NCI-H524 treated with DMSO at 0.1 percent for 48 hours (cell line): ENCODE measurements at places on chromosomes 4 and X.
A peak's percentile ranks its signal among the peaks of the same experiment; 100 is the strongest.

- DNase-seq, result no peak
Observed at GRCh38 chr4:99848591-99849001, 32.0 kb downstream of the DAPP1 start.

- no peak for DNase-seq
Observed at GRCh38 chr4:123522646-123523045, 126.1 kb downstream of the SPRY1 start.

- no peak for DNase-seq
Observed at GRCh38 chr4:8080754-8081065, 77.9 kb downstream of the ABLIM2 start.

GRCh38 chr4:29453303-29453820, 1266.8 kb upstream of the PCDH7 start:
- no peak for DNase-seq

DNA sequence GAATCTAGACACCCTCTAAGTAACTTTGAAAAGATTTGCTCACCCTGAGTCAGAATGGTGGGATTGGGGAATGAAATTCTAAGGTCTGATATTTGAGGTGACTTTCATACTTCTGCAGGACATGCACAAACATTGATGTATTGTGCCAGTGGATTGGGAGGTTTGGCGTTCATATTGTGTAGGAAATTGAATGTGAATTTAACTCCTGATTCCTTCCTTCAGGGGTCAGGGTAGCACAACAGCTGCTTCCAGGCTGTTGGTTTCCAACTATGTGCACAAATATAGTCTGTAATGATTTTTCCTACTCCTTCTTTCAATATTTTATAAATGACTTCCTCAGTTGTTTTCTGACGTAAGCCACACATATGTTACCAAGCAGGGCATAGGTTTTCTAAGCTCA, 3.1 kb downstream of the IL1RAPL1 start:
- no peak for DNase-seq

DNA sequence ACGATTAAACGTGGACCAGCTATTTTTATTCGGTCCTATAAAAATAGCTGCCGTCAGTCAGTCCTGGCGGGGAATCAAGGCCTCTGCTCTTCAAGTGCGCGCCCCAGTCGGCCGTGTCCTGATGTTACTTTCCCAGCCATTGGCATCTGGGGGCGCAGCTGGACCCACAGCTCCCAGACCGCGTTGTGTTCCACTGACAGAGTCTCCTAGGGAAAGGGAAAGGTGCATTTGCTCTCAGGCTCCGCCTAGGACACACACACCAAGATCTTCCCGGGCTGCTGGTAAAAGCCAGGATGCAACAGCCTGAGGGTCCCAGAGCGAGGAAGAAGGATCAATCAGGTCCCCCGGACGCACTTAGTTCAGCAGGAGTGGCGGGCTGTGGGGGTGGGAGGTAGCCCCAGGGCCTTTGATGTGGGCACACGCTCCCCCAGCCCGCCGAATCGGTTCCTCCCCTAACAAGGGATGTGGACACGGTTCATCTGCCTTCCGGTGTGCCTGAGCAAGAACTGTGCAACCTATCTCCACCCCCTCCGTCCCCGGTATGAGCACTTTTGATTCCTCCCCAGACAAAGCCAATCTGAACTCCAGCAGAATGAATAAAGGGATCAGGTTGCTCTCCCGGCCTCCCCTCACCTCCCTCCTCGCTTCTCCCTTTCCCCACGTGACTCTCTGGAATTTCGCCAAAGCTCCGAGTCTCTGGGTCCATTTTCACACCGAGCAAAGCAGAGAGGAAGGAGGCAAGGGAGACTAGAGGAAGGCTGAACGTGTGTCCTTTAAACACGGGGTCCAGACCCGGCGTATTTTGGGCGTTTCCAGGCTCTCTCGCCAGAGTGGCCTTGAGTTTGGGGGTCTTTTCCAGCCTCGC, 626 bp upstream of the FRAS1 start:
- DNase-seq, result peak; percentile 50

DNA sequence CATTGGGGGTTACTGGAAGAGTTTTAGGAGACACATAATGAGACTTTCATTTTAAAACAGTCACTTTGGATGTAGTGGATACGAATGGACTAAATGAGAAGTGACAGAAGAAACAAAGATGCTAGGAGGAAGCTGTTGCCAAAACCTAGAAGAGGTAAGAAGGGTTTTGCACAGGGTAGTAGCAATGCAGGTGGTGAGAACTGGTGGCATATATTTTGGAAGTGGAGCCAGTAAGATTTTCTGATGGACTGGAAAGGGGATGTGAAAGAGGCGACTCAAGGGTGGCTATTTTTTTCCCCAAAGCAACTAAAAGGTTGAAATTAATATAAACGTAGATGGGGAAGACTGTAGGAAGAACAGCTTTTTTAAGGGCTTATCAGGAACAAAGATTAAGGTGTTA, 462.0 kb downstream of the IL15 start:
- DNase-seq, result no peak

DNA sequence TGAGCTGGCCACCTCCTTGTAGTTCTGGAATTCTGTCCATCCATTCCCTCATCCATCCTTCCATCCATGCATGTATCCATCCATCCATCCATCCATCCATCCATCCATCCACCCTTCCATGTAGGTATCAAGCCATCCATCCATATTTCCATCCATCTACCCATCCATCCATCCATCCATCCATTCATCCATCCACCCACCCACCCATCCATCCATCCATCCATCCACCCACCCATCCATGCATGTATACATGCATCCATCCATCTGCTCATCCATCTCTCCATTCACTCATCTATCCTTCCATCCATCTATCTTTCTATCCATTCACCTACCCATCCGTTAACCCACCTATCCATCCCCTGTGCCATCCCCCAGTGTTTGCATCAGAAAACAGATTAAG, 153.6 kb upstream of the STX18 start:
- DNase-seq, result no peak
